Motor neuron (in vitro differentiated cells): ENCODE measurements at places on chromosomes 11 and 22. TPM values are rescaled to one million over a fixed set of nuclear protein-coding genes. Genes with fewer than 3 reads are reported as not detected.

Gene CALCA
- 3.2 and 3.8 TPM in 2 replicates for total RNA-seq

Gene LRRC74B
- 3.0 and 6.7 TPM in 2 replicates for total RNA-seq

- ATAC-seq: no peak
Observed at GRCh38 chr11:2708151-2708581, 8.4 kb upstream of the KCNQ1OT1 start.

Gene NRIP3
- total RNA-seq: 12.9 and 14.8 TPM in 2 replicates

DNA sequence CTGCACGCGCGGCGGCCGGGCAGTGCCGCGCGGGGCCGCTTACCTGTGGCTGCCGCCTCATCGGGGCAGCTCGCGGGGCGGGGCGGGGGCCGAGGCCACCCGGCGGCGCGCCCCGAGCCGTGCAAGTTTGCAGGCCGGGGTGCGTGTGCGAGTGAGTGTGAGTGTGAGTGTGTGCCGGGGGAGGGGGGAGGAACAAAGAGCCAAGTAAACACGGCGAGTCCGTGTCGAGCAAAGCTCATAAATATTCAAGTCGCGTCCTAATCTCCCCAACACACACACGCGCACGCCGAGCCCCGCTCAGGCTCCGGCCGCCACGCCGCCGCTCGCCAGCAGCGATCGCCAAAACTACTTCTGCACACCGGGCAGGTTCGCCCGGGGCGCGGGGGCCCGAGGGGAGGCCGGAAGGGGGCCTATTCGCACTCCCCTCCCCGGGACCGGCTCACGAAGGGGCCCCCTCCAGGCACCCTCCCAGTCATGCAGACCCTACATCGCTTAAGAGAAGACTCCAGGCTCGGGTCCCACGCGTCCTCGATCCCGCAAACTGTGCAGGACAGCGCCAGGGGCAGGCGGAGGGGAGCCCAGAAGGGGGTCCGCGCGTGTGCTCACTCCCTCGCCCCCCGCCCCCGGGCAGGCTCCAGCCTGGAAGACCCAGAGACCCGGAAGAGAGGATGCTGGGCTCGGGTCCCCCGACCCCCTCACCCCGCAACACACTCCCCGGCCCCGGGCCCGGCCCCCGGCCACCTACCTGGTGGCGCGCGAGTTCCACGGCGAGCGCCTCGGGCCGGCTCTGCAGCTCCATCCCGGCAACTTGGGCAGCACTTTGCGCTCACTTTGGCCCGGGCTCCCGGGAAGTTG lies 827 bp downstream of the PHF21B start:
- peak; percentile 6 for ATAC-seq

DNA sequence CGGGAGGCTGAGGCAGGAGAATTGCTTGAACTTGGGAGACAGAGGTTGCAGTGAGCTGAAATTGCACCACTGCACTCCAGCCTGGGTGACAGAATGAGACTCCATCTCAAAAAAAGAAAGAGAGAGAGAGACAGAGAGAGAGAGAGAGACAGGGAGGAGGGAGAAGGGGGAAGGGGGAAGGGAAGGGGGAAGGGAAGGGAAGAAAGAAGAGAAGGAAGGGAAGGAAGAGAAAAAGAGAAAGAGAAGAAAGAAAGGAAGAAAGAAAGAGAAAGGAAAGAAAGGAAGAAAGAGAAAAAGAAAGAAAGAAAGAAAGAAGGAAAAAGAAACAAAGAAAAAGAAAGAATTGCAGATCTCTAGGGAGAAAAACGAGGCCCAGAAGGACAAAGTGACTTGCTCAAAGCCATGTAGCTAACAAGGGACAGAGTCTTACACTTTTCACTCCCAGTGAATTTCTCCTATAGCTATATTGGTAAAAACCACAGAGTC lies 73.8 kb upstream of the BIRC3 start:
- ATAC-seq: no peak

Gene LRRC32
- 0.27 and 0.67 TPM in 2 replicates for total RNA-seq

DNA sequence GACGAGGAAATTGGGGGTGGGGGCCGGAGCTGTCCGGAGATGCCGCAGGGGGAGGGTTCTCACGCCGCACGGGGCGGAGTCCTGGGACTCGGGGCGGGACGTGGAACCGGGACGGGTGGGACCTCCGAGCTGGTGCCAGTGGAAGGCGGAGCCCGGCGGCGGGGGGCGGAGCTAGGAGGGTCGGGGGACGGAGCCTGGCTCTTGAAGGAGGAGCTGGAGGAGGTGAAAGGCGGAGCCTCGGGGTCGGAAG lies 271 bp downstream of the FKBP2 start:
- peak; percentile 77 for ATAC-seq

DNA sequence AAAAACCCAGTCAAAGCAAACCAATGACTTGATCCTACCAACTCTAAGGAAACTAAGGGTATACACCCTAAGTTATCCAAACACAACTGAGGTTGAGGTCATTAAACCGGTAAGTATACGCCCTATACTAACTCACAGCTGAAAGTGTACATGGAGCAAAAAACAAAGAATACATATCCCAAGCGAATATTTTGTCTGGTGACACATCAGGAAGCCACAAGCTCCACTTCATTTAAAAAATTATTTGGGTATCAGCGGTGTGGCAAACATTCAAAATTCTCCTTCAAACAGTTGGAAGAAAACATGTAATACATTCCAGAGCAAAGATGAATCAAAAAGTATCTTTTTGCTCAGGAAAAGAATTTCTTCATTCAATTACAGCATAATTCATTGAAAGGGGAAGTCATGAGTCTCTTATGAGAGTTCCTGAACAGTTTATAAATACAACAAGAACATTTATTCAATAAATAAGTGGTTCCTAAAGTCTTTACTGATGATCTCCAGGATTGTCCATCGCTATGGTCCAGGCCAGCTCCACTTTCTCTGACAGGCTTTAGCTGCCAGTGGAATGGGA lies 4.5 kb upstream of the JAML start:
- ATAC-seq: no peak

Gene ARHGAP8
- total RNA-seq: 3.6 and 4.6 TPM in 2 replicates

DNA sequence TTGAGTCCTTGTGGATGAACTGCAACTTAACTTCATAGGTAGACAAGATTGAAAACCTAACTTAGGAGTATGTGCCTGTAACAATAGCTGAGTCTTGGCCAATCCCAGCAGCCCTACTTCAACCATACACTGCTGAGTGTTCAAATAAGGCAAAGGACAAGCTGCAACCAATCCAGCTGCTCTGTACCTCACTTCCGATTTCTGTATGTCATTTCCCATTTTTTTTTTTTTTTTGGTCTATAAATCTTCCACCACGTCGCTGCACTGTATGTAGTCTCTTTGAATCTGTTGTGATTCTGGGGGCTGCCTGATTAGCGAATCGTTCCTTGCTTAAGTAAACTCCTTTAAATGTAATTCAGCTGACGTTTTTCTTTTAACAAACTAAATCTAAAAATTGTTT lies 35.4 kb upstream of the FLI1 start:
- no peak for ATAC-seq

DNA sequence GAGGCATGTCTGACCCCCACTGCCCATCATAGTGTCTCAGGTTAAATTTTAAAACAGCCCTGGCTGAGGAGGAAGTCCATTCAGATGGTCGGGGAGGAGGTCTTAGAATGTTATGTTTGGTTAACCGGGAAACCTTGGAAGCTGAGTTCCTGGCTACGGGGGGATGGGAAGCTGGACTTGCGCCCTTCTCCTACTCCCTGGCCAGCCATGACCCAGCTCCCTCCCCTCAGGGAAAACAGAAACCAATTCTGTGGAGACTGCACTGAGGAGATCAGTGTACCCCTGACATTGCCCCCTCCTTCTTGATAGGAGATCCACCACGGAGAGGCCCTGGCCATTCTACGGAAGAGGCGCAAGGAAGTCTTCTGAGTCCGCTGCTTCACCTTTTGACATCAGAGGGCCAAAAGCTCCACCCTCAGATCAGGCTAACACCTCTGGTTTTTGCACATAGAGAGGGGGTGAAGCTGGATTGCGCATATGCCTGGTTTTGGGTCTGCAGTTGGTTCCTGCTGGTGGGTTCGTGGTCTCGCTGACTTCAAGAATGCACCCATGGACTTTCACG lies 2.7 kb upstream of the KRTAP5-9 start:
- no peak for ATAC-seq

Gene OR51I1
- total RNA-seq: 0.66 TPM in 1 of 2 replicates, not detected in the other

Gene OR5J2
- not detected in 2 replicates for total RNA-seq

DNA sequence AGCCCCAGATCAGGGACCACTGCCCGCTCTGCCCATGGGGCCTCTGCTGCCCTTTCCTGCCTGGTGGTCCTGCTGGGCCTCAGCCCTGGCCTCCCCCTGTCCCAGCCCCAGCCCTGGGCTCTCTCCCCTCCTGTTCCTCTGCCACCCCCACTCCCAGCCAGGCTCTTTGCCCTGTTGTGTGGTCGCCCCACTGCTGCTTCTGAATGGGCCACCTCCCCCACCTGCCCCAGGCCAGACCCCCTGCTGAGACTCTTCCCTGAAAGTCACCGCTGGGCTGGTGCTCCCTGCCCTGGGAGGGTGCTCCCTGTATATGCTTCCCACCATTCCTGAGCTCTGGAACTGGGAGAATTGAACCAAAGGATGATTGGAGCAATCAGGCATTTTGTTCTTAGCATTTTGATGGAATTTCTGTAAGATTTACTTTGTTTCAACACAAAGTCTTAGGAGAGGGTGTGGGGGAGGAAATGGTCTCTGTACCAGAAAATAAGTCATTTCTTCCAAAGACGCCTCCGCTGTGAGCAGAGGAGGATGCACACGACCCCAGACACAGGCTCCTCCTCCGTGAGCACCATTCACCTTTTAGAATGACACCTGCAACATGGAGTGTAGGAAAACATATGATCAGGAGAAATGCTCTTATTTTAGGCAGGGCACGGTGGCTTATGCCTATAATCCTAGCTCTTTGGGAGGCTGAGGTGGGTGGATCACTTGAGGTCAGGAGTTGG lies 5.2 kb downstream of the APOBEC3B start:
- ATAC-seq: no peak

Gene AGBL2
- 0.27 and 0.31 TPM in 2 replicates for total RNA-seq

GRCh38 chr11:91156041-91156440 lies 933.2 kb upstream of the CHORDC1 start:
- no peak for ATAC-seq

DNA sequence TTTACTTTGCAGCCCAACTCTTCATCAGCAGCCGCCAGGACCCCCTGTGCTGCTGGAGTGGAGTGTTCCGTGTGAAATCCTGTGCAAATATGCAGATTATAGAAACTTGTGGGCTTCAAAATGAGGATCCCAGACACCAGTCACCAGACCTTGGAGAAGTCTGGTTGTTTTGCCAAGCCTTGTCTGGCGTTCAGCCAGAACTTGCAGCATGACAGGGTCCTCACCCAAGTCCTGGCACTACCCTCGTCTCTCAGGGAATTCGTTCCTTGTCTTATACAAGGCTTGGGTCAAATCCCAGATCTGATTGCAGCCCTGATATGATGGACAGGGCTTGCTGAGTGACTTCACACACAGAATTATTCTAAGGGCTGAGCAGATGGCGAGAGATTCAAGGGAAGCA lies 18.9 kb downstream of the SHISAL1 start:
- ATAC-seq: no peak

Gene PSMD13
- 134 and 139 TPM in 2 replicates for total RNA-seq

GRCh38 chr22:18063306-18063705 lies 14.5 kb upstream of the PEX26 start:
- no peak for ATAC-seq

Gene RIMBP3C
- 0.14 and 0.15 TPM in 2 replicates for total RNA-seq

Gene RFPL3
- not detected in 2 replicates for total RNA-seq

Gene CBX7
- 5.6 and 7.1 TPM in 2 replicates for total RNA-seq

DNA sequence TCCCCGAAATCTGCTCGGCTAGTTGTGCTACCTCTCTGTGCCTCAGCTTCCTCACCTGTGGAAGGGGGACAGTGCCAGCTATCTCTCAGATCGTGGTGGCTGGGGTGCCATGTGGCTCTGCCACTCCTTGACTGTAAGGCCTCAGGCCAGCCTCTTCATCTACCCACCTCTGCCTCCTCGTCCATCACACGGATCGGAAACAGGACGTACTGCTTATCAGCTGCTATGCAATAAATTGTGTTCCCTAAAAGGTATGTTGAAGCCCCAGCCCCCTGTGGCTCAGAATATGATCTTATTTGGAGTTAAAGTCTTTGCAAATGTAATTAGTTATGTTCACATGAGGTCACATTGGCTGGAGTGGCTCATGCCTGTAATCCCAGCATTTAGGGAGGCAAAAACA lies 7.8 kb downstream of the PPM1F start:
- ATAC-seq: no peak

Gene ZNF214
- total RNA-seq: 9.7 and 10.0 TPM in 2 replicates

GRCh38 chr22:23536821-23537345 lies 43.2 kb downstream of the IGLL1 start:
- no peak for ATAC-seq

DNA sequence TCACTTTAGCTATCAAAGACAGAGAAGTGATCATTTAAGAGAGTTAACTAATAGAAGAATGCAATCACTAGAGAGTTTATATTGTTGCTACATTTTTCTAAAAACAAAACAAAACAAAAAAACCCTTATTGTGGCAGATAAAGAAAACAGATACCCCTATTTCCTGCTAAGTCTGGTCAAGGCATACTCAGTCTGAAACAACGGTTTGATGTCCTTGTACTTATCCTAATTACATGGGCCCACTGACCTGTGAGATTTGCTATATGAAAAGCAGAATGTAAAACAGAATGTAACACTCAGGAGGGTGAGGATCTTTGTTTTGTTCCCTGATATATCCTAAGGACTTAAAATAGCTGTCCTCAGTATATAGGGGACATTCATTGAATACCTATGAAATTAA lies 24.6 kb downstream of the MAML2 start:
- ATAC-seq: no peak

Gene MMP12
- total RNA-seq: 0.29 and 0.30 TPM in 2 replicates

GRCh38 chr22:47355776-47356510 lies 593.5 kb downstream of the TBC1D22A start:
- ATAC-seq: no peak

GRCh38 chr11:58888579-58888978 lies 44.1 kb upstream of the GLYATL2 start:
- no peak for ATAC-seq

DNA sequence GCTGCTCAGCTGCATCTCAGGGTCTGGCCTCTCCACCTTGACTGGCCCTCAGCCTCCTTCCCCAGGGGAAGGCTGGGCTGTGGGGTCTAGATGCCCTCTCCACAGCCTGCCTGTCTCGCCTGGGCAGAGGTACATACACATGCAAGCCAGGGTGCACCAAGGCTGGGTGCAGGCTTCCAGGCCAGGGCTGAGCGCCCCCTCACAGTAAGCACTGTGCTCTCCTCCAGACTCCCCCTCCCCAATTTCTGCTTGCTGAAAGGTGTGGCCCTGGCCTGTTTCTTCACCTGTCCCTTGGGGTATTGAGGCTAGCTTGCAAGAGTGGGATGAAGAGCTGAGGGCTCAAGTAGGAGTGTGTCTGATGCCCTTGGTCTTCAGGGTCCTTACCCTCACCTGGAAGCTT lies 22.5 kb downstream of the RELT start:
- no peak for ATAC-seq

Gene C11orf86
- total RNA-seq: 0.62 TPM in 1 of 2 replicates, not detected in the other

Gene CDC42BPG
- total RNA-seq: 0.22 and 1.5 TPM in 2 replicates

Gene OR2AG2
- 0.05 and 0.19 TPM in 2 replicates for total RNA-seq

GRCh38 chr11:15843309-15843872 lies 513.0 kb downstream of the SOX6 start:
- peak; percentile 53 for ATAC-seq

- ATAC-seq: no peak
Observed at GRCh38 chr11:38680746-38681145, 2082.7 kb upstream of the RAG2 start.

Gene ANGPTL5
- total RNA-seq: not detected in 2 replicates

GRCh38 chr11:22903782-22904181 lies 43.5 kb upstream of the CCDC179 start:
- ATAC-seq: no peak

Gene C22orf15
- 1.6 and 1.7 TPM in 2 replicates for total RNA-seq
